Stimulated activated CD4-positive, alpha-beta T cell treated with anti-CD3 and anti-CD28 coated beads, Interleukin-1b, Interleukin-23, amount 100 ng/mL, for 24 hours (primary cell): ENCODE measurements at places on chromosomes 5 and 9.

DNA sequence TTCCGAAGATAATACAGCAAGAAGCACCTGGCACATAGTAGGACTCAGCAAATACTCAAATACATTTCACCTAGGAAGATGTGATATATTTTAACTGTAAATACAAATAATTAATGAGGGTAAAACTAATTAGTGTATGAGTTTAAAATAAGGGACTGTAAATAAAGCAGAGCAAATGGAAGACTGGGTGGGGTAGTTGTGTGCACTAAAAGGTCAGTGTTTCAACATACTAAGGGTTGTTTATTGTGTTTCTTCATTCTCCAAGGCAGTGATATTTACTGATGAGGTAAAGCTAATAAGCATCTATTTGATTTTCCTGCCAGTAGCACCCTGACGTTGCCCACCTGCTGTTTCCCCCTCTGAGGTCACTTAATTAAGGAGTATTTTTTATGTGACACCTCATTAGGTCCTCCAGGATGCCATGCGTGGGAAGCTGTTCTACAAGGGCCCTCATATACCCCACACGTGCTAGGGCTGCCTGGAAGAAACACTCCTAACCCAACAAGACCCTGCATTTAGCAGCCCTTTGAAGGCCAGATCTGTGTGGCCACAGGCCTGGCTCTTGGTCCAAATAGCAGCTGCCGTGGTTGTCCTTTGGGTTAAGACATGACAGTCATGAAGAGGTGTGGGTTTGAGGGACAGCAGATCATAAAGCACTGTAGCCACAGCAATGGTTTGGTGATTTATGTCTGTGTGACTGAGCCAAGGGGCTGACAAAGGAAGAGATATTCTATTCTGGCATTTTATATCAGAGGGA is 97.5 kb upstream of the RPS23 start:
- no peak for DNase-seq

GRCh38 chr5:96654209-96654608 is 8.0 kb upstream of the CAST start:
- DNase-seq: no peak

DNA sequence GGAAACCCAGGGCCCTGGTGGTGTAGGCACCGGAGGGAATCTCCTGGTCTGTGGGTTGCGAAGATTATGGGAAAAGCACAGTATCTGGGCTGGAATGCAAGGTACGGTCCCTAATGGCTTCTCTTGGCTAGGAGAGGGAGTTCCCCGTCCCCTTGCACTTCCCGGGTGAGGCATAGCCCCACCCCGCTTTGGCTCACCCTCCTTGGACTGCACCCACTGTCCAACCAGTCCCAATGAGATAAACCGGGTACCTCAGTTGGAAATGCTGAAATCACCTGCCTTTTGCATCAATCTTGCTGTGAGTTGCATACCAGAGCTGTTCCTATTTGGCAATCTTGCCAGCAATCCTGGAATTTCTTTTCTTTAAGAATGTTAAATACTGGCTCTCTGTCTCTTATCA is 1429.1 kb downstream of the MAT2B start:
- no peak for DNase-seq

GRCh38 chr5:124677374-124678351 is 68.8 kb downstream of the ZNF608 start:
- DNase-seq: no peak

DNA sequence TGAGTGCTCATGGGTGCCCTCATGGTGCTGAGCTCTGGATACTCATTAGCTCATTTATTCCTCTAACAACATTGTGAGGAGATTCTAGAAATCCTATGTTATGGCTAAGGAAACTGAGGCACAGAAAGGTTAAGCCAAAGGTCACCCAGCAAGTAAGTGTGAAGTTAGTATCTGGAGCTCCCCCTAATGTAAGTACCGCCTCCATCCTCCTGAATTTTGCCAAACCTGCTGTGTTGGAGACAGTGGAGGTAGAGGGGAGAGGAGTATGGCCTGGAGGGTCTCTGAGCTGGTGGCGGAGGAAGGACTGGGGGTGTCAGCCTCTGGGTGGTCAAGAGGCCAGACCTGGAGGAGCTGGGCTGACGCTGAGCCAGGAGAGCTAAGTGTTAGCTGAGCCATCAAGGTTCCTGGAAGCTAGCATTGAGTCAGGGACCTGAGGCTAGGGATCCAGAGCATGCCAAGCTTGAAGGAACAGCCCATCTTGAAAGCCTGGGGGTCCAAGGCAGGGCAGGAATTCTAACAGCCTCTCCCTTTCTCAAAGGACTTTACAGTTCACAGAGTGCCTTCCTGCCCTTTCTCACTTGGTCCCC is 114.8 kb downstream of the RGS3 start:
- no peak for DNase-seq

DNA sequence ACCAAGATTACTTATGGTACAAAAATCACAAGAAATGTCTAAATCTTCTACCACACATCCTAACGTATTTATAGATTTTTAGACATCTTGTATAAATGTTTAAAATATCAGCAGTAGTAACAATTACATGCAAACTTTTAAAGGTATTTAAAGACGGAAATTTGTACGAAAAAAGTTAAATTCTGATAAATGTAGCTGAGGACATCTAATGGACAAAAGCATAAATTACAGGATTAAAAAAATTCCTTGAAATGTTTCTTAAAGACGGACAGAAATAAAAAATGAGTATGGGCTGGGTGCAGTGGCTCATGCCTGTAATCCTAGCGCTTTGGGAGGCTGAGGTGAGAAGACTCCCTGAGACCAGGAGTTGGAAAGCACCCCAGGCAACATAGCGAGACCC is 15.8 kb downstream of the ERCC8 start:
- DNase-seq: no peak
